ENCODE measurements at places on chromosomes 1 and 21. TPM values are rescaled to one million over a fixed set of nuclear protein-coding genes. Genes with fewer than 3 reads are reported as not detected.

GRCh38 chr21:45592626-45593134, 50.4 kb upstream of the SLC19A1 start:
- DNase-seq = no peak

DNA sequence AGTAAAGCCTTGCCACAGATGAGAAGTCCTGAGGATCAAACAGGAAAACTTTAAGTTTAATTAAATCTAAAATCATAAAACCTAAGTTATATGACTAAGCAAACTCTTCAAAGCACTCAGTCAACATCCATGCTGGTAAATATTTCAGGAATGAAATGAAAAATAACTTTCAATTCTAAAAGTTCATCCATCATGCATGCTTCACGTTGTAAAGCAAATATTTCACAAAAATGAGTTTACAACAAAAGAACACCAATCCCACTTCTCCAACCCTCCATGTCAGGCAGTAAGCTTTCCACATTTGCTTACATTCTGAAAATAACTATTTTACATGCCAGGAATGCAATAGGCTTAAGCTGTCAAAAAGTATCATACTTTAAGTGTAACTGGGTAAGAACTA, 16.8 kb downstream of the APP start:
- no peak for DNase-seq

GRCh38 chr21:46675595-46676280, 40.3 kb downstream of the PRMT2 start:
- DNase-seq = no peak

- DNase-seq = no peak
Observed at GRCh38 chr1:205043866-205044265, 854 bp downstream of the CNTN2 start.

GRCh38 chr21:16441789-16442188, 712.0 kb downstream of the USP25 start:
- no peak for DNase-seq

- DNase-seq = no peak
Observed at GRCh38 chr1:155816351-155816750, 40.7 kb downstream of the GON4L start.

- DNase-seq = no peak
Observed at GRCh38 chr1:58934706-58935105, 150.9 kb upstream of the JUN start.

DNA sequence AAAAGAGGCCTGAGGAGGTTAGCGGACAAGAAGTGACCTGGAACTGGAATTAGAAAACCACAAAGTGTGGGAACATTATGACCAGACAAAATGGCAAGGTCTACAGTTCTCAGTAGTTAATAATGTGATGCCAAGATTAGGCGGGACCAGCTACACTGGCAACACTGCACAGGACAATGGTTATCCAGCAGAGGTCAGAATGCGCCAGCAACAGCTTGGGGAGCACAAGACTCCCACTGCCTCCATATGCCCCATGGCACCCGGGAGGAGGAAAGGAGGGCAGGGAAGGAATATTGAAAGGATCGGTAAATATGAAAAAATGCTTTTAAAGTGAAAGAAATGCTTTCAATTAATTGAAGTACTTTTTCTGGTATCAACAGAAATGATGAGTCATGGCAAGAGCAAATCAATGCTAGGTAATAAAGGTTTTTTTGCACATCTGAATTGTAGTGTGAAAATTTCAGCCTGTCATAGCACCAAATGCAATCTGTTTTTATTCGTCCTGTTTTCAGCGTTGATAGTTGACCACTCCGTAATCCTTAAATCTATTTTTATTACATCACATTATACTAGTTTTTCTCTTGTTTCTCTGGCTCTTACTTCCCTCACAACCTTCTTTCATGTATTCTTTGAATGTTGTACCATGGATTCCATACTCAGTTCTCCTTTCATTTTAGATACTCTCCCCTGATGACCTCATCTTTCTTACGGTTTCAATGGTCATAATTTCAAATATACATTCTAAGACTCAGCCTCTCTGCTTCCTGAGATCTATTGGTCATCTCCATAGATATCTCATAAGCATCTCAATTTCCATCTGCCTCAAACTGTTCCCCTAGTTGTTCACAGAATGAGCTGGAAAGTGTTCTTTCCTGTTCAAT, 30.7 kb downstream of the VCAM1 start:
- DNase-seq = no peak

GRCh38 chr1:11342621-11343032, 69.6 kb downstream of the UBIAD1 start:
- DNase-seq = no peak

DNA sequence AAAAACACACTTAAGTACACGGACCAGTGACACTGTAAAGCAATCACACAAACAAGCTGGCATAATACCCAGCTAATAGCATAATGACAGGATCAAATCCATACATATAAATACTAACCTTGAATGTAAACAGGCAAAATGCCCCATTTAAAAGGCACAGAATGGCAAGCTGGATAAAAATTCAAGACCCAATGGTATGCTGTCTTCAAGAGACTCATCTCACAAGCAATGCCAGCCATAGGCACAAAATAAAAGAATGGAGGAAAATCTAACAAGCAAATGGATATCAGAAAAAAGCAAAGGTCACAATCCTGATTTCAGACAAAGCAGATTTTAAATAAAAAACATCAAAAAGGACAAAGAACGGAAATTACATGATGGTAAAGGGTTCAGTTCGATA, 79.1 kb upstream of the PTGFR start:
- no peak for DNase-seq

DNA sequence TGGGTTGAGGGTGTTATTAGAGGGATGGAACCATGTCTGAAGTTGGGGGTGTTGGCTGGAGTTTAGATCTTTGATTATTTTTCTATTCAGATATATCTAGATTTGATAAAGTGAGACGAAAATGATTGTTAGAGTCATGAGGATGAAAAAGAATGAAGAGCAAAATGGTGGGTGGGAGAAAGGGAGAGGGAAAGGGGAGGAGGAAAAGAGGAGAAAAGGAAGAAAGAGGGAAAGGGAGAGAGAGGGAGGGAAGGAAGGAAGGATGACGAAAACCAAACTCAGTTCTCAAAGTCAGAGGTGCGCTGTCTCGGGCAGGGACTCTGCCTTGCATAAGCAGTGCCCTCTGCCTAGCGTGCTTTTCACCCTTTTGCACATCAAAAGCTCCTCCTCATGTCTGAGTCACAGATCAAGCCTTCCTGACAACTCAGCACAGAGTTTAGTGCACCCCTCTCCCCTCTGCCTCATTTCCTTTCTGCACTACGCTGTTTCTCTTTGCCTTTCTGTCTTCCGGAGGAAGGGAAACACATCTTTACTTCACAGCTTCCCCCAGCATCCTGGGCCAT, 225.8 kb upstream of the PROX1 start:
- peak; percentile 27 for DNase-seq

GRCh38 chr1:100456880-100457279, 81.1 kb upstream of the GPR88 start:
- DNase-seq = no peak

- no peak for DNase-seq
Observed at GRCh38 chr1:6392809-6393399, 663 bp downstream of the ACOT7 start.

DNA sequence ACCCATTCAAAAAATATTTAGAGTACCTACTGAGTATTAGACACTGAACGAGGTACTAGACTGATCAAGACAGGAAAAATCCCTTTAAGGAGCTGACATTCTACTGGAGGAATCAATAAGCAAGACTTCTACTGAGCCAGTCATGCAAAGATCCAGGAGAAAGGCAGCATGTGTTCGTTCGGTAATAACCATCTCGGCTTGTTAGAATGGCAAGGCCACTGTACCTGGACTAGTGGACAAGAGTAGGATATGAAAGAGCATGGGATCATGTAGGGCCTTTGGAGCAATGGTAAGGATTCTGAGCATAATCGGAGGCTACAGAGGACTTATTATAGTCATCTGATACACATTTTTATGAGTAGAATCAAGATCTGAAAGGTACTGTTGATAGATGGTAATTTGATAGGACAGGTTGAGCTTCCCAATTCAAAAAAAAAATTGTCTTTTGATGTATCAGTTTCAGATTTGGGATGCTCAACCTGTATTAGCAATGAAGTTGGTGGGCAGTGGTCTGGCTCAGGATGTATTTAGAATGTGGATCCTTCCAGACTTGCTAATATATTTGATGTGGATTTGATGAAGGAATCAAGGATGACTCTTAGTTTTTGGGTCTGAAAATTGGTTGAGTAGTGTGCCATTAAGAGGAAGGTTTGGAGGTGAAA, 2.3 kb downstream of the COX20 start:
- no peak for DNase-seq

DNA sequence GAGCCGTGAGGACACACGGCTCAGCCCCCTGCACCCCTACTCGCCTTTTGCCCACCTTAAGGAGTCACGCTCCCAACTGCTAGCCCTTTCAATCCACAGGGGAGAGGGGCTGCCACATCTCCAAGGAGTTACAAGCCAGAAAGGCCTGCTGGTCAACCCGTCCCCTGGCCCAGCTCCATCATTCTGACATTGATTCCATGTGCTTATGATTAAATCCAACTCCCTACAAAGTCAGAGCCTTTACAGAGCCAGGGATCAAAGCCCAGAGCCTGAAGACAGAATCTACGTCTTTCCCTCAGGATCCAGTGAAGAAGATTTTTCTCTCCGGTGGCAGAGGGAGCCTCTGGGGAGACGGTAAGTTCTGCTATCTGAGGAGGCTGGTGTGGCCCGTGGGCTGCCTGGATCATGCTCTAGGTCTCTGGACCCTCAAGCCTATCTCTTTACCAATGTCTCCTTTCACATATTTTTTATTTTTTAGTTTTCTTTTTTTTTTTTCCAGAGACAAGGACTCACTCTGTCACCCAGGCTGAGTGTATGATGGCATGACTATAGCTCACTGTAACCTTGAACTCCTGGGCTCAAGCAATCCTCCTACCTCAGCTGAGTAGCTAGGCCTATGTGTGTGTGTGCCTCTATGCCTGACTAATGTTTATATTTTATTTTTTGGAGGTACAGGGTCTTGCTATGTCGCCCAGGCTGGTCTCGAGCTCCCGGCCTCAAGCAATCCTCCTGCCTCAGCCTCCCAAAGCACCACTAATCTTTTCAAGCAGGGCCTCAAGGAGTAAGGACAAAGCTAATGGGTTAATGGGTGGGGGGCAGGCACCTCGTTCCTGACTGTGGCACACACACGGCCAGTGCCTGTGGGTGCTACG, 61.3 kb downstream of the SLC66A1 start:
- DNase-seq = no peak

DNA sequence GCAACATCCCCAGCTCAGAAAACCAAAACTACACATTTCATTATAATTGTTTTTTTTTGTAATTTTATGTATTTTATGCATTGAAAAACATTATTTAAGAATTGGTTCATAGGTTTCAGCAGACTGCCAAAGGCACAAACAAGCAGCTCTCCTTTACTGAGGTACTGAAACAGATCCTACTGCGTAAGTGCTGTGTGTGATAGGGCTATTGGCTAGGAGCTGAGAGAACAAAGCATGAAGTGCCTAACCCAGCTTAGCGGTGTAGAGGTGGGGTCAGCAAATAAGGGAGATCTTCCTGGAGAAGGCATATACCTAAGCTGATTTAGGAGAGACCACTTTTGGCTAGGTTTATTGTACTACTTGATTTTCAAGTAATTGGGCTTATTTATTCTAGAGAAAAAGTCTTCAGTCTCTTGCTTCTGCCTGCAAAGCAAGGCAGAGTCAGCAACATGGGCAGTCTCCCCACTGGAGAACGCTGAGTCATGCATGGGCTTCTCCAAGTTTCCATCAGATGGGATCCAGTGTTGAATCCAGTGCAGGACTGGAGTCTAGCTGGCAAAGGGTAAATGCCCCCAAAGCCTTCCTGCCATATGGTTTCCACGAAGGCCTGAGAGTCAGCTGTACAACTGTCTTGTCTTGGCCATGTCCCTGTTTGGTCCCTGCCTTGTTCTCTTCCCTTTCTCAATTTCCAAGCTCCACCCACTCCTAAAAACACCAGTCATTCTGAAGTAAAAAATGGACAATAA, 18.0 kb upstream of the YTHDF2 start:
- no peak for DNase-seq

DNA sequence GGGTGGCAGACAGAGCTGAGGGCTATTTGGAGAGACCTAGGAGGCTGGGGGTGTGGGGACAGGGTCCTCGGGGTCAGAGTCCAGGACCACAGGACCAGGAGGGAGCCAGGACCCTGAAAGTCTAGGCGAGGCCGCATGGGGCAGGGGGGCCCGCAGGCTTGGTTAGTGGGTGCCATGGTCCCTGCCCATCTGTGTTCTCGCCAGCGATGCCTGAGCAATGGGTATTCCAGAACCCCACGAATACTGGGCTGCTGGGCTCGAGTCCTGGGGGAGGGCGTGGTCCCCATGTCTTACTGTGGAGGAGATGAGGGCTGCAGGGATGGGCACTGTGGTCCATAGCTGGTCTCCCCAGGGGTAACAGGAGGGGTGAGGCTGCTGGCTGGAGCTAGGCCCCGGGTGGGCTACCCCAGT, 2.0 kb downstream of the KRTAP10-6 start:
- DNase-seq = no peak

- DNase-seq = no peak
Observed at GRCh38 chr1:30677471-30677870, 45.9 kb downstream of the MATN1 start.

- no peak for DNase-seq
Observed at GRCh38 chr1:185157599-185158412, 839 bp downstream of the SWT1 start.

DNA sequence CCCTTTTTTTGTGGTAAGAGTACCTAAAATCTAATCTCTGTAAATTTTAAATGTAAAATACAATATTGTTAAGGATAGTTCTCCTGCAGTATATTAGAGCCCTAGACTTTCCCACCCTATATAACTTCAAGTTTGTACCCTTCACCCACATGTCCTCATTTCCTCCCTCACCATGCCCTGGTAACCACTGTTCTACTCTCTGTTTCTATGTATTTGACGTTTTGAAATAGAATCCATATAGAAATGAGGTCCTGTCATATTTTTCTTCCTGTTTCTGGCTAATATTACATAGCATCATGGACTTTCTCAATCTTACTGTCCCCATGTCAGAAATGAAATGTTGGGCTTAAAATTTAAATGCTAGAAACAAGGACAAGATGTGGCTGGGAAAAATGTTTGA, 24.8 kb downstream of the GBP7 start:
- no peak for DNase-seq

DNA sequence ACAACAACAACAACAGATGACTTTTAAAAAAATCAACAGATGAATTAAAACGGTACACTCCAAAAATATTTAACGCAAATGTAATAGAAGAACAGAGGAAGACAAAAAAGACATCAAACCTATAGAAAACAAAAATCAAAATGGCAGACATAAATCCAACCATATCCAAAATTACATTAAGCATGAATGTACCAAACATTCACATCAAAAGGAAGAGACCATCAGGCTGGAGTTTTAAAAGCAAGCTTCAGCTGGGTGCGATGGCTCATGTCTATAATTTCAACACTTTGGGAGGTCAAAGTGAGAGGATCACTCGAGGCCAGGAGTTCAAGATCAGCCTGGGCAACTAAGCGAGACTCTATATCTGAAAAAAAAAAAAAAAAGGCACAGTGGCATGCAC, 116.2 kb downstream of the SMYD3 start:
- DNase-seq = no peak

GRCh38 chr1:178752891-178753290, 27.8 kb downstream of the RALGPS2 start:
- DNase-seq = no peak

Gene PGLYRP3
- total RNA-seq = not detected

Gene MXRA8
- total RNA-seq = 0.18 TPM

Gene HMGCS2
- not detected for total RNA-seq

Gene FMO2
- not detected for total RNA-seq

Gene DYNLT5
- not detected for total RNA-seq

Gene CFHR2
- not detected for total RNA-seq

Gene PAX7
- not detected for total RNA-seq

Gene SLC1A7
- not detected for total RNA-seq

Gene KRTAP19-3
- total RNA-seq = not detected

Gene TIE1
- 0.64 TPM for total RNA-seq

Gene CHD5
- 0.83 TPM for total RNA-seq

Gene EFNA1
- not detected for total RNA-seq

Gene CCDC27
- total RNA-seq = not detected

All from activated T-helper 1 cell treated with anti-CD3 and anti-CD28 coated beads, Interleukin-12 subunit alpha, Interleukin-12 subunit beta, Interleukin-2, Interleukin-4 antibody, amounts not matched to agents 30 ng/mL and 10 ng/mL and 1 ng/mL, durations not matched to agents 14 hours and 24 hours and 36 hours (primary cell).